Fibroblast of the aortic adventitia (primary cell): ENCODE measurements at places on chromosomes 12 and 14. TPM values are rescaled to one million over a fixed set of nuclear protein-coding genes. Genes with fewer than 3 reads are reported as not detected.

GRCh38 chr14:74620497-74620921 lies 8.5 kb upstream of the LTBP2 start:
- peak; percentile 95 for DNase-seq

DNA sequence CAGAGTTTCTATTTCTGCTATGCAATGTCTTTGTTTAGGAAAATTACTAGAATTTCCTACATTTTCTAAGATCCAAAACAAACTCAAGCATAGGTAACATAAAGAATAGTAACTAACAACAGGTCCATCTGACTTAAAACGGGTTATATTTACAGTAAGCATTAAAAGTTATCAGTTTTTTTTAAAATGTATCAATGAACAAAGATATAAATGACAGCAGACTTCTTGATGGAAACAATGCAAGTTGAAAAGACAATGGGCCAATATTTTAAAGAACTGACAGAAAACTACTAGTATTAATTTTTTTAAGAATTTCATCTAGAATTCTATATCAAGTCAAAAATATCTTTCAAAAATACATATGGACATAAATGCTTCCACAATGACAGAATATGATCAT lies 367.1 kb upstream of the MGAT4C start:
- no peak for DNase-seq

- DNase-seq = no peak
Measured at GRCh38 chr12:1838205-1838993, 18.0 kb downstream of the LRTM2 start.

DNA sequence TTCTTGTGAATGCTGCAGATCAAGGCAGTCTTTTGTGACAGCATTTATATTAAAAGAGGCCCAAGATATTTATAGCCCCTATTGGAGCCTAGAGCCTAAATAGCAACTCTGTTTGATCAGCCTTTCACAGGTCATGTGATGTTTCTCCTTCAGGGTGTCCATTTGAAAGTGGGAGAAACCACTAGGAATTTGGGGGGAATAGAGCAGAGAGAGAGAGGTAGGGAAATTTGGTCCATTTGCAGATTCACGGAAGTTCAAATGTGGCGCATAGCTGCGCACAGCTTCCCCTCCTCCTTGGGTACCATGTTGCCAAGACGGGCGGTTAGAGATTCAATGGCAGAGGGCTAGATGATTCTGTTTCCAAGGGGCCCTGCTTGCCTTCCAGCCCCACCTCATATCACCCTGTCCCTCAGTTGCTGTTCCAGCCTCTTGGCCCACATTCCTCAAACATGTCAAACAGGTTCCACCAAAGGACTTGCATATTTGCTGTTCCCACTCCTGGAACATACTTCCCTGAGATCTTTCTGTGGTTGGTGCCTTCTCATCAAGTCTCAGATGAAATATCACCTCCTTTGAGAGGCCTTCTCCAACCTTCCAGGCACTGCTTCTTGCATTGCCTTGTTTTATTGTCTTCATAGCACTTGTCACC lies 220.8 kb downstream of the CHST11 start:
- DNase-seq = no peak

DNA sequence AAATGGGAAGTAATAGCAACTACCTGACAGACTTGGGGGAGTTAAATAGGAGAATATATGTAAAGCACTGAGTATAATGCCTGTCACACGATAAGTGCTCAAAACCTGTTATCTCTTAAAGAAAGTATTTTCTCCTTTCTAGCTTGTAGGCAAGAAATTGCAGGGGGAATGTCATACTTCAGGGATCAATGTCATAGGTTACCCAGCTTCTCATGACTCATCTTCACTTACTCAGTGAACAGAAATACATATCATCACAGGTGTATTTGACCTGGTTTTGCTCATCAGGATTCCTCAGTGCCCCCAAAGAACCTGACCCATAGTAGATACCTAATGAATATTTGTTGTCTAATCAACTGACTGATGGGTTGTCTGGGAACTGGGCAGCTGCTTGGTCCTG lies 285.0 kb upstream of the ATP2B1 start:
- no peak for DNase-seq

Gene RGS6
- total RNA-seq = not detected in 2 replicates

Gene CLEC6A
- not detected in 2 replicates for total RNA-seq

Gene LAG3
- 0.16 TPM in 1 of 2 replicates, not detected in the other for total RNA-seq

Gene GATC
- 16.1 and 20.5 TPM in 2 replicates for total RNA-seq

Gene PTPRO
- 0.57 and 3.1 TPM in 2 replicates for total RNA-seq

Gene STRAP
- 93.9 and 101 TPM in 2 replicates for total RNA-seq
